B cell (primary cell): ENCODE measurements at places on chromosomes 7 and 10. TPM values are rescaled to one million over a fixed set of nuclear protein-coding genes. Genes with fewer than 3 reads are reported as not detected.

The HPS6 gene
- polyA plus RNA-seq: 2.4 and 2.8 TPM in 2 replicates

The ABCA13 gene
- not detected in 2 replicates for polyA plus RNA-seq

The CLDN4 gene
- polyA plus RNA-seq: 0.09 TPM in 2 replicates

The OPALIN gene
- not detected in 2 replicates for polyA plus RNA-seq

The CREB5 gene
- 0.95 and 5.9 TPM in 2 replicates for polyA plus RNA-seq

The SLC18A3 gene
- polyA plus RNA-seq: not detected in 2 replicates

The SUV39H2 gene
- polyA plus RNA-seq: 0.59 and 0.73 TPM in 2 replicates

The SCIN gene
- polyA plus RNA-seq: 0.25 and 0.97 TPM in 2 replicates

The ZEB1 gene
- polyA plus RNA-seq: 11.2 and 12.2 TPM in 2 replicates

The PVRIG gene
- 6.7 and 16.2 TPM in 2 replicates for polyA plus RNA-seq

The CHST12 gene
- polyA plus RNA-seq: 19.4 and 27.1 TPM in 2 replicates

The FOXI2 gene
- not detected in 2 replicates for polyA plus RNA-seq

The MYOF gene
- polyA plus RNA-seq: 0.18 and 0.33 TPM in 2 replicates

The GIMAP8 gene
- 0.34 and 0.52 TPM in 2 replicates for polyA plus RNA-seq

The SUFU gene
- 4.8 and 5.2 TPM in 2 replicates for polyA plus RNA-seq

The SVIL gene
- 0.40 and 0.88 TPM in 2 replicates for polyA plus RNA-seq

The PIK3CG gene
- 13.3 and 18.4 TPM in 2 replicates for polyA plus RNA-seq

The CRHR2 gene
- not detected in 2 replicates for polyA plus RNA-seq

The SLC18A2 gene
- 0.07 TPM in 1 of 2 replicates, not detected in the other for polyA plus RNA-seq
